Stimulated activated CD8-positive, alpha-beta memory T cell treated with anti-CD3 and anti-CD28 coated beads, Interleukin-2, amount 100 ng/mL, for 1 hour (primary cell): ENCODE measurements at places on chromosomes 12 and 14.

GRCh38 chr12:111803038-111803626 lies 36.4 kb downstream of the ALDH2 start:
- DNase-seq = no peak

- no peak for DNase-seq
These were observed 542.7 kb upstream of the LMO3 start for GRCh38 chr12:17148706-17149105.

DNA sequence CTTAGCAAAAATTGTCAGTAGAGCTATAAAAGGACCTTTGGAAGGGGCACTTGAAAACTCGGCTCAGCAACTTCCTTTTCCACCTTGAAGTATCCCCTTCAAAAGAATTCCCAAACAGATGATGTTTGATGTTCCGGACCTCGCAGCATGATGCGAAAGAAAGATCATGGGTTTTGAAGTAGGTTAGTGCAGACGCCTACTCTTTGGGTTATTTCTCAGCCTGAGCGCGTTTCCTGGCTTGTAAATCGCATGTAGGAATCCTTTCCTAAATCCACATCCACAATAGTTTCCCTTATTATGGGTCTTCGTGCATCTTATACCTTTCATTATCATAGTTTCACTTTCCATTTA lies 584 bp upstream of the NEDD1 start:
- DNase-seq = no peak

- no peak for DNase-seq
These were observed 210.6 kb downstream of the SLC6A15 start for GRCh38 chr12:84702001-84702400.

GRCh38 chr12:68324531-68324930 lies 7.6 kb downstream of the MDM1 start:
- DNase-seq = no peak

- no peak for DNase-seq
These were observed 47.8 kb upstream of the EML1 start for GRCh38 chr14:99745307-99745951.

GRCh38 chr14:68501614-68502052 lies 291.2 kb downstream of the ZFP36L1 start:
- DNase-seq = no peak

DNA sequence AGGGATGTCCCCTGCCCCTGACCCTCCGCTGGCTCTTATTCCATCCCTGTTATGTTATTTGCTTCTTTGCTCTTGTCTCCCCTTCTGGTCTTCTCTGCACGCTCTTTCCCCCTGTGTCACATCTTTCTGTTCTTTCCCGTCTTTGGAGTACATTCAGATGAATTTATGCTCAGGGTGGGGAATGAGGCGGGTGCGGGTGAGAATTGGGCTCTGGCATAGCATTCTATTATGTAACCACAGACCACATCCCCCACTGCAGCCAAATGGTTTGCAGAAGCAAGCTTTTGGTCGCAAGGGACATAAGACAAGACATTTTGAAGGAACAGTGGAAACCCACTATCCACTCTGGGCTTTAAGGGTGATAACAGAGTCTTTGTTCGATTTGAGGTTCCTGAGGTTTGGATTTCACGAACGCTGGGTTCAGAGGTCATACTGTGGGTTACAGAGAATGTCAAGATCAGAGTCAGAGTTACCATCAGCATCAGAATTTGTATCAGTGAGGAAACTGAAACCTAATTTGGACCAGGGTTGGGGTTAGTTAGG lies 3.8 kb downstream of the ENDOU start:
- DNase-seq = no peak

DNA sequence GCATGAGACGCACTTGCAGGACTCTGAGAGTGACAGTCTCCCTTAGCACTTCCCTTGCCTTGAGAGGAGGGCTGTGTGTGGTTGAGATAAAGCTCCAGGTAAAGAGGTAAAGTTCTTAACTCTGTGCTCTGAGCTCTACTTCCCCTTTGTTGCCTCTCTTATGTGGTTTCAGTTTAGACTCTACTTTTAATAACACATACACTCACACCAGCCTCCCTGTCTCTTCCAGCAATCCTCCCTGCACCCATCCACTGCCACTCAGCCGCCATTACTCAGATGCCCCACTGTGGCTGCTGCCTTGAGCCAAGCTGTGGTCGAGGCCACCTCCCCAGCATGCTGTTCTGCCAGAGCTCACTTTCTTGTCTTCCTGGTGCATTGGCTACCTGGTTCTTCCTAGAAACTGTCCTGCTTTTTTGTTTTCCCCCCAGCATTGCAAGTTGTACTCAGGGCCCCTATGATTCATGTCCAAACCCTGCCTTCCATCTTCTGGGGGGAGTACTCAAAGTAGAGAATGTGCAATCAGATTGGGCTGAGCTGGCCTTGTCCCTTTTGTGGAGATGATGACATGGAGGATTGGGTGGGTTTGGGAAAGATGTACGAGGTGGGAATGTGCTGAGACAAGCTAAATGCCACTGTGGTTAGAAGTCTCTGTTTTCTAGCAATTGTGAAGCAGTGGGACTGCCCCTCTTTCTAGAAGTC lies 115.5 kb upstream of the PARP11 start:
- no peak for DNase-seq

DNA sequence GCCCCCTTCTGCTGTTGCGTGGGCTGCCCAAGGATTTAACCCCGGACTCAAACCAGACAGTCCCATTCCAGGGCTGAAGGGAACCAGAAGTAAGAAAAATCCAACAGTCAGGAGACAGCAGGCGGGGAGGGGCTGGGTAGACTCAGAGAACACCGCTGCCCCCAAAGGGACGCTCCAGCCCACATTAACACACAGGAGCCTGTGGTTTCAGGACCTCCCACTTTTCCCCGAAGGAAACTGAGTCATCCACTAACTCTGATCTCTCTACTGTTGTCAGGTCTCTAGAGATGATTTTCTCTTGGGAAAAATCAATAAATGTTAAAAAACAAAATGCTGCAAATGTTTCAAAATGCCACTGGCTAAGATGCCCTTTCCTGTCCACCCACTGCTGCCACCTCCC lies 41.6 kb downstream of the FBXO21 start:
- no peak for DNase-seq

DNA sequence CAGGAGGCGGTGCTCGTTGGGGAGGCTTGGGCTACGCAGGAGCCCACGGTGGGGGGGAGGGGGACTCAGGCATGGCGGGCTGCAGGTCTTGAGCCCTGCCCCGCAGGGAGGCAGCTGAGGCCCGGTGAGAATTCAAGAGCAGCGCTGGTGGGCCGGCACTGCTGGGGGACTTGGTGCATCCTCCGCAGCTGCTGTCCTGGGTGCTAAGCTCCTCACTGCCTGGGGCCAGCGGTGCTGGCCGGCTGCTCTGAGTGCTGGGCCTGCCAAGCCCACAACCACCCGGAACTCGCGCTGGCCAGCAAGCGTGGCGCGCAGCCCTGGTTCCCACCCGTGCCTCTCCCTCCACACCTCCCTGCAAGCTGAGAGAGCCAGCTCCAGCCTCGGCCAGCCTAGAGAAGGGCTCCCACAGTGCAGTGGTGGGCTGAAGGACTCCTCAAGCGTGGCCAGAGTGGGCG lies 3.2 kb downstream of the METTL25 start:
- no peak for DNase-seq

GRCh38 chr12:108843187-108843586 lies 14.2 kb downstream of the SSH1 start:
- DNase-seq = no peak

DNA sequence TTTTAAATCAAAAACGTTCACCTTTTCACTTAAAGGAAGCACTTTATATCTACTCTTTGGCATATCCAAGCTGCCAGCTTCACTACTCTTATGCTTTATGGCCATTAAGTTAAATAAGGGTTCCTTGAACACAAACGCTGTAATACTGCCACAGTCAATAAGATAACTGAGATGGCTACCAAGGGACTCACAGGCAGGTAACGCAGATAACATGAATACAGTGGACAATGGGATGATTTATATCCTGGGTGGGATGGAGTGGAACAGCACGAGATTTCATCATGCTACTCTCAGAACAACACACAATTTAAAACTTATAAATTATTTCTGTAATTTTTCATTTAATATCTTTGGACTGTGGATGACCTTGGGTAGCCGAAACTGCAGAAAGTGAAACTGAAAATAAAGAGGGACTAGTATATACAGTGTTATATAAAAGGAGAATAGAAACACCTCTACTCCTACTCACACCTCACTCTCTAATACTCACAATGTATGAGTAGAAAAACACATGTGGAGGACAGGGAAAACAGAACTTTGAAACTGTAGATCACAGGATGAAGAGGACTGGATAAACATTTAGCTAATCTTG lies 367.3 kb downstream of the C12orf50 start:
- DNase-seq = no peak

DNA sequence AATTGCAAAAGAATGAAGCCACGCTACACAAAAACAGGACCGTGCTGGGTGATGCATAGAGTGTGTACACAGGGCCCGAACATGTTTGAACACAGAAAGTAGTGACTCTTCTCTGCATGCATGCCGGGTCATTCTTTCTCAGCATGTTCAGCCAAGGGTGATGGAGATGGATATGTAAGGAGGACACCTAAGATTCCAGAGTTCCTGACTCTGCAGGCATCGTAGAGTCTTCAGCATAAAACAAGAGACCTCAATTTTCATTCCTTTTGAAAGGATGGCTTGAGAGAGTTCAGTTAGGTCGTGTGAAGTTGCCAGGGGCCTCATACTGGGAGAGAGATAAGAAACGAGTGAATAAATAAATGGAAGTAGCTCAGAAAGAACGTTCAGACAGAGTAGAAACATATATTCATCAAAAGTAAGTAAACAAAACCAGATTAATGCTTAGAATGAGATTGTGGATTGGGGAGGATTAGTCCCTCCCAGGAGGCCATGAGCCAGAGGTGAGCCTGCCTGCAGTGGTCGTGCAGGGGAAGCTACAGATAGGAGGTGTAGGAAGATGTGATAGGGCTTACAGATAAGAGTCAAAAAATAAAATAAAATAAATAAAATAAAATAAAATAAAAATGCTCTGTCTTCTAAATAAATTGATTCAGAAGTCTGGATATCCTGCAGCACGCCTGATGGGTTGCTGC lies 27.6 kb upstream of the SEL1L start:
- no peak for DNase-seq

DNA sequence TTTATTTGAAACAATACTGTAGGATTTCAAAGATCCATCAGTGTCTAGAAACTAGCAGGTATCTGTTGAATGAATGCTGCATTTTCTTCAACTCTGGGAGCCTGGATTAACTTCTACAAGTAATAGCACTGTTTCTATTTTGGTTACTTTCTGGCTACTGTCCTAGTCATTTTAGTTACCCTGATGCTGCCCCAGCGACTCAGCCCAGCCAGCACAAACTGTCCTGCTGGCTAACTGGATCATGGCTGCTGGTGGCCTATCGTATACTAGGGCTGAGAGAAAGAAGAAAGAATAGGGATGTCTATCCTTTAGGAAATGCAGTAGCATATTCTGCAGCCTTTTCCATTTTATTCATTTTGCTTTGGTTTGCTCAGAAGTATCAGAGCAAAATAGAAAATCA lies 53.9 kb downstream of the NTN4 start:
- no peak for DNase-seq

GRCh38 chr12:78157199-78157598 lies 326.5 kb downstream of the NAV3 start:
- DNase-seq = no peak

- no peak for DNase-seq
These were observed 14.1 kb downstream of the ITGA7 start for GRCh38 chr12:55693323-55694187.

- DNase-seq = no peak
These were observed 833 bp upstream of the BHLHE41 start for GRCh38 chr12:26125400-26126339.
